Stimulated activated naive CD4-positive, alpha-beta T cell treated with Interleukin-2 at 50 U/mL for 16 hours (primary cell): ENCODE measurements at places on chromosomes 2 and 18.

- no peak for DNase-seq
Observed at GRCh38 chr2:18336975-18337374, 223.5 kb downstream of the RDH14 start.

GRCh38 chr2:240687741-240688552, 3.7 kb upstream of the AQP12A start:
- no peak for DNase-seq

GRCh38 chr2:4914551-4914950, 777.6 kb upstream of the SOX11 start:
- no peak for DNase-seq

DNA sequence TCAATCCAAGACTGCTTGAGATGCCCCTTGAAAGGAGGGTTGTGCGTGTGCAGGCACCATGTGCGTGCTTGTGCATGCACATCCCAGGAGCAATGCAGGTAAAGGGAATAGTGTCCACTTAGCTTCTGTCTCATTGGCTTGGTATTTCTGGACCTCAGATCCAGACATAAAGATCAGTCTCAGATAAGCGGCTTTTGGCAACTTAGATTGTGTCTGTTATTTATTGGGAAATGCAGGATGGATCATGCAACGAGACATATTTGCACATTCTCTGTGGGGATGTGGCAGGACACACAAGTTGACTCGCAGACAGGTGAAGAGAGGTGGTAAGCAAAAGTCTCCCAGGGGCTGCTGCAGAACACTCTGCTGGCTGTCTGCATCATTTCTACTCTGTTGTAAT, 67.9 kb downstream of the SETBP1 start:
- DNase-seq, result no peak

DNA sequence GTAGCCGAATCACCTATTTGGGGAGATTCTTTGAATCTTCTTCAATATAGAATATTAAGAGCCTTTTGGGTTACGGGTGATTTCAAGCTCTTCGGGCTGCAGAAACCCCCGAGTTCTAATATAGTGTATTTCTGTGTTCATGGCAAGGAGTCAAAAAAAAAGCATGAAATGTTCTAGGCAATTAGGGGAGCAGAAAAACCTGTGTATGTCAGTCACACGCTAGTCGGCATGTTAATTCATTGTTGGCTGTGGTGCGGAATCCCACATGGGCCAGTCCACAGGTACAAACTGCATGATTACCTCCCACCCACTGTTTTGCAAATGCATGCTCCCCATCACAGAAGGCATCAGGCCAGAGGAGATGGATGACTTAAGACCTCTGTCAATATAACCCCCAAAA, 161.9 kb downstream of the PID1 start:
- no peak for DNase-seq

DNA sequence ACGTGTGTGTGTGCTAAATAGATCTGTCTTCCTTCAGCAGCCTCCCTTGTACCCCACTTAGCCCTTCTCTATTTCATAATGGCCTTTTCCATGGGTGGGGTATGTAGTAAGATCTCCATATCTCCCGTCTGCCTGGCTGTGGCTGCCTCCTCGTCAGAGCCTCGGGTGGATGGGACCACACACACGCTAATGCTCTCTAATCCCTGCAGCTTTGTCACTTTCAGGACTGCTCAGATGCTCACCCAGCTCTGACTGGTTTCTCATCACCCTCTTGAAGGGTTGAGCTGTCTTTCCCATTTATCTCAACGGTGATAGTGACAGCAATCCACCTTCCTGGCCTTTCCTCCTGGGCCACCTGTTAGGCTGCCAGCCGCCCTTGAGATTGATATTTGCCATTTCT, 95.3 kb downstream of the DCC start:
- DNase-seq, result no peak

DNA sequence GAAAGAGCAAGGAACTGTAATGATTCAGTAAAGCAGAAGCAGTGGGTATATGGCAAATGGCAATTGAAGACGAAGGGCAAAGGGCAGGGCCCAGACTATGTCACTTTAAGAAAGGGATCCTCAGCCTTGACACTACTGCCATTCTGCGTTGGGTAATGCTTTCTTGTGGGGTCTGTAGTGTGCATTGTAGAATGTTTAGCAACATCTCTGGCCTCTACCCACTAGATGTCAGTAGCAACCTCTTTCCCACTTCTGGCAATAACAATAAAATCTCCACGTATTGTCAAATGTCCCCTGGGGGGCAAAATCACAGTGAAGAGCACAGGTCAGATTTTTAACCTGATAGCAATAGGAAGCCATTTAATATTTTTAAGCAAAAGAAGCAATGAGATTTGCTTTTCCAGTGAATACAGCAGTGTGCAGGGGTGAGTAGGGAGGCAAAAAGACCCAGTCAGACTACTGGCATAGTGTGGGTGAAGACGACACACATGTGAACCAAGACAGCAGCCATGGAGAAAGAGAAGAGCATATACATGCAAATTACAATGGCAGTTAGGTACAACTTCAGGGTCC, 209.5 kb downstream of the DYM start:
- no peak for DNase-seq

- DNase-seq, result no peak
Observed at GRCh38 chr2:37181726-37182684, 6.5 kb downstream of the SULT6B1 start.

DNA sequence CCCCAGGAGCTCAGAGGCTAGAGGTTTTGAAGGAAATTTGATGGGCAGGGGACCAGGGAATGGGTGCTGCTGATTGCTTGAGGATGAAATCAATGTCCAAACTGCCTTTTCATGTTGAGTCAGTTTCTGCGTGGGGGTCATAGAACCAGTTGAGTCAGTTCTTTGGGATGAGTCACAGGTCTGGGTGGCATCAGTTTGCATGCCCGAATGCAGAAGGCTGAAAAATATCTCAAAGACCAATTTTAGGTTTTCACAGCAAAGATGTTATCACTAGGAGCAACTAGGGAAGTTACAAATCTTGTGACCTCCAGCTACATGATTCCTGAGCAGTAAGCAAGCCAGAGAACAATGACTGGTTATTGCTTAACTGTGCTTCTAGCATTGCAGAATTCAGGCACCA, 1135.1 kb upstream of the CRIM1 start:
- DNase-seq, result no peak

- no peak for DNase-seq
Observed at GRCh38 chr18:74539289-74539688, 5.0 kb downstream of the CNDP1 start.

DNA sequence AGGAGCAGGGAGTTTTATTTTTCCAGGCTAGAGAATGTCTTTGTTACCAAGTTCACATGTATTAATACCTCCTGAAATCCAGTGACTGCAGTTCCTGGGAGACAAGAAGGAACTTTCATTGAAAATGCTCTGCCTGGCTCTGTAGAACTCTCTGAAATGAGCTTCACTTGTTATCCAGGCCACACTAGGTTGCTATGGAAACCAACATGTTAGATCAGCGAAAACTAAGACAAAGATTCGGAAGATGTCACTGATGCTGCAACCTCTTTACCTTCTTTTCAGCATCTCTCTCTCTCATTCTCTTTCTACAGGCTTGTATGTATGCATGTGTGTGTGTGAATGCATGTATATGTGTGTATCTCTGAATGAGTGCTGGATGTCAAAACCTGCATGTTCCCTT, 218.5 kb downstream of the TRIB2 start:
- no peak for DNase-seq

GRCh38 chr2:205017912-205018311, 472.6 kb downstream of the PARD3B start:
- no peak for DNase-seq

DNA sequence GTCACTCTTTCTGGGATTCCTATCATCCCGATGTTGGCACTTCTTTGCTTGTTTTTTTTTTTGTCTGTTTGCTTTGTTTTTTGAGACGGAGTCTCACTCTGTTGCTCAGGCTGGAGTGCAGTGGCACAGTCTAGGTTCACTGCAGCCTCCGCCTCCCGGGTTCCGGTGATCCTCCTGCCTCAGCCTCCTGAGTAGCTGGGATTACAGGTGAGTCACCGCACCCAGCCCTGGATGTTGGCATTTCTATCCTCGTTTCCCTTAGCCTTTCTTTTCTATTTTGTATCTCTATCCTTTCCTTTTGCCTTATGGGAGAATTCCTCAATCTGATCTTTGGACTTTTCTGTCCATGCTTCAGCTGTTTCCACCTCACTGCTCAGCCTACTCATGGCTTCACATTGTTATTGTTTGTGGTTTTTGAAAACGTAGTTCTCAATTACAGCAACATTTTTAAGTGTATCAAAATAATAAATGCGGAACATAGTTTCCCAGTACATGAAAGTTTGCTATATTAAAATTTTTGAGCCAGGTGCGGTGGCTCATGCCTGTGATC, 62.1 kb upstream of the ZNF516 start:
- no peak for DNase-seq
